Stimulated activated naive CD8-positive, alpha-beta T cell treated with anti-CD3 and anti-CD28 coated beads, Interleukin-15, amount 100 ng/mL, for 72 hours (primary cell): ENCODE measurements at places on chromosomes 5 and 9.
A peak's percentile ranks its signal among the peaks of the same experiment; 100 is the strongest.

GRCh38 chr5:9479990-9480389 lies 65.9 kb downstream of the SEMA5A start:
- no peak for DNase-seq

GRCh38 chr5:99936911-99937310 lies 598.3 kb upstream of the FAM174A start:
- DNase-seq = no peak

GRCh38 chr5:179126506-179126991 lies 66.4 kb downstream of the ZNF354C start:
- peak; percentile 4 for DNase-seq

- DNase-seq = no peak
Observed at GRCh38 chr5:37994729-37995128, 154.9 kb upstream of the GDNF start.

DNA sequence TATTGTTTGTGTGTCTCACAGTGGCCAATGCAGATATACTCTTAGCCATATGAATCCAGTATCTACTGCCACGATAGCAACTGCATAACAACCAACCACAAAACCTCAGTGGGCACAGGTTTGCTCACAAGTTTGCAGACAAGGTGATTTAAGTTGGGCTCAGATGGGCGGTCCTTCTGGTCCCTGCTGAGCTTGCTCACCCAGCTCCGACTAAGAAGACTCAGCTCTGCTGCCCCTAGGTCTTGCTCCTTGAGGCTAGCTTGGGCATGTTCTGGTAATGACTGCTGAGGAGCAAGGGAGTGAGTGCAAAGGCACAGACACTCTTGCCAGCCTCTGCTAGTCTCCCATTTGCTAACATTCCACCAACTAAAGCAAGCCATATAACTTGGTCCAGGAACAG lies 52.6 kb downstream of the MTX3 start:
- peak; percentile 70 for DNase-seq

DNA sequence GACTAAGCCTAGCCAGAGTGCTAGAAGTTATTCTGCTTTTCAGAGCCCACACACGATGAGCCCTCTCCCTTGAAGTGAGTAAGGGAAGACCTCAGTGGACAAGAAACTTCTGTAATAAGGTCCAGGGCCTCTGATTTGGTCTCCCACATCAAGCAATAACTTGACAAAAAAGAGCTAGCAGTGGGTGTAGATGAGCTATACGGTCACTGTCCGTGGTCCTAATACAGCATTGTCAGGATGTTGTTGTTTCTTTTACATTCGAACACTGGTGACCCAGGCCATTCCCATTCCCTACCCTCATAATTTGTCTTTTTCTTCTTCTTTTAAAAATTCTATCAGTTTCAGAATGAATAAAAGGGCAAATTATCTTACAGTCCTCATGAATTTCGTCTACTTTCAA lies 5.2 kb downstream of the PCSK1 start:
- no peak for DNase-seq
